ENCODE measurements at places on chromosomes 5 and 9.

- no peak for DNase-seq
Measured at GRCh38 chr5:41508186-41508585, 2.2 kb downstream of the PLCXD3 start.

- peak; percentile 23 for DNase-seq
Measured at GRCh38 chr5:139272471-139273321, 20.8 kb upstream of the MATR3 start.

DNA sequence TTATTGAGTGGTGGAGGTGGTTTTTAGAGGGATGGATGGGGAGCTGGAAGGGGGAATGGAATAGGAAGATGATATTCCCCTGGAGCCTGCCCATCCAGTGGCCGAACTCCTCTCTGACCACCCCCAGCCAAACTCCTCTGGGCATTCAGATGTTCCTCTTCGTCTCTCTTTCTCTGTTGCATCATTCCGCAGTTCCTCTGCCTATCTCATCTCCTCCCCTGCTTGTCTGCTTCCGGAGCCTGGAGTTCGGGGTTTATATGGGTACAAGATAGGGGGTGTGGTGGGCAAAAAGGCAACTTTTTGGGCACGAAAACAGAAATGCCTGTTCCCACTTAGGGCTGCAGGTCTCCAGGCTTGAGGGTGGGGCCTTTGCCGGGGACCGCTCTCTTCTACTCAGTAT is 12.2 kb upstream of the CDK5RAP2 start:
- DNase-seq: no peak

DNA sequence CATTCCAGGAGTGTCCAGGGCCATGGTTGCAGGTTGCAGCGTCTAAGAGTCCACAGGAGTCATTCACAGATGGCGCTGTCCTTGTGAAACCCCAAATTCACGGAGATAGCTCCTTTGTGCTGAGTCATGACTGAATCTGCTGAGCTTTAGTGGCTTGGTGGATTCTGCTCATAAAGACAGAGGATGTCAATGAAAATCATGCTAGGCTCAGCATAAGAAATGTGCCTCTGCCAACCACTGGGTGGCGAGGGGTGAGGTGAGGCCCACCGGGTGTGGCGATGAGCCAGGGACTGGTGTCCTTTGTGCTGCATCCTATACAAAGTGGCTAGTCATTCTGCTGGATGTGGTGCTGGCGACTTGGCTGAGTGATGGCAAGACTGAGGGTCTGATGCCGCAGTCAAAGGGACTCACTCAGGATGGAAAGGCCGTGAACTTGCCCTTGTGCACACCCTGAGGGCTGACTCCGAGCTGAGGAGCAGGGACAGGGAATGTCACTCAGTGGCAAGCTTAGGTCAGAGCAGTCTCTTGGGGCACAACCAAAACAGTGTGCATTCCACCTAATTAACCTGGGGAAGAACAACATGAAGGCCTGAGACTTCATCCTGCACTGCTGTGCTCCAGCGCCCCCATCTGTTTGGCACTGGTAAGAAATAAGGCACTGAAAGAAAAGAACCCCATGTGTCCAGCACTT is 71.5 kb downstream of the DAP start:
- peak; percentile 59 for DNase-seq

DNA sequence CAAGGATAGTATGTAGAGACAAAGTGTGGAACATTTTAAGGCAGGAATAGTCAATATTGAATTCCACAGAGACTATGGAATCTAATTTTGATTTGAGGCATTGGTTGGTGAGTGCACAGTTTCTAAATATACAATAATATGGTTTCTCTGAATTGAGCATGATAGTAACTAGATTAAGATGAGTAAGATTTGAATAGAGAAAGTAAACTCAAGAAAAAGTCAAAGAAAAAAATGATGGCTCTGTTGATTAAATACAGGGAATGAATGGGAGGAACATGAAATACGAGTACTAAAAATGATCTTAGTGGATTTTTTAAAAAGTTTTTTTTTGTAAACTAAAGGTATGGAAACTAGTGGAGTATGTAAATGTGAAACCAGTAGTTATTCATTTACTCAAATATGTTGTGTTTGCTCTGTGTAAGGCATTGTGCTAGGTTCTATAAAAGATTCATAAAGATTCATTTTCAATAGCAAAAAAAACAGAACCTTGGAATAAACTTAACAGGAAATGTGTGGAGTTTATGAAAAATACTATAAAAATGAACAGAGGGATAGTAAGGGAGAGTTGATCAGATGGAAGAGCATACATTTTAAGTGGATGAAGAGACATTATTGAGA is 101.2 kb downstream of the ZCCHC7 start:
- DNase-seq: no peak

GRCh38 chr9:29806937-29807618 is 2233.8 kb upstream of the C9orf72 start:
- DNase-seq: no peak

- peak; percentile 32 for DNase-seq
Measured at GRCh38 chr9:123725389-123725788, 204.5 kb downstream of the DENND1A start.

GRCh38 chr5:171872666-171873065 is 87.0 kb downstream of the SMIM23 start:
- DNase-seq: no peak

DNA sequence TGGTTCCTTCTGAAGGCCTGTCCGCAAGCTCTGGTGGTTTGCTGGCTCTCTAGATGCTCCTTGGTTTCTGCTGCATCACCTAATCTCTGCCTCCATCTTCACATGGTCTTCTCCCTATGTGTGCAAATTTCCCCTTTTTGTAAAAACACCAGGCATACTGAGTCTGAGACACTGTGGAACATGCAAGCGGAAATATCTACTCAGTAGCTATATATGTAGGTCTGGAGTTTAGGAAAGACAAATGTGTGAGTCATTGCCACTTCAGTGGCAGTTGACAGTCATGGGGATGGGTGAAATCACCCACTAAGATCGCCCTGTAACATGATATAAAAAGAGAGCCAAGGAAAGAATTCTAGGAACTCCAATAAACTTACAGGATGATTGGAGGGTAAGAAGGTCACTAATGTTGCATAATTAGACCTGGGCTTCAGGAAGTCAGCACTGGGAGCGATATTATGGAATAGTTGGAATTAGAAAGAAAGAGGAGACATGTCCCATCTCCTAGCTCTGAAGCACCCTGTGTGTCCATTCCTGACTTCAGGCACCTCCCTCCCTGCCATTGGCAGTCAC is 22.7 kb upstream of the UBLCP1 start:
- DNase-seq: peak; percentile 68

- peak; percentile 29 for DNase-seq
Measured at GRCh38 chr9:6109986-6110385, 94.6 kb upstream of the RANBP6 start.

DNA sequence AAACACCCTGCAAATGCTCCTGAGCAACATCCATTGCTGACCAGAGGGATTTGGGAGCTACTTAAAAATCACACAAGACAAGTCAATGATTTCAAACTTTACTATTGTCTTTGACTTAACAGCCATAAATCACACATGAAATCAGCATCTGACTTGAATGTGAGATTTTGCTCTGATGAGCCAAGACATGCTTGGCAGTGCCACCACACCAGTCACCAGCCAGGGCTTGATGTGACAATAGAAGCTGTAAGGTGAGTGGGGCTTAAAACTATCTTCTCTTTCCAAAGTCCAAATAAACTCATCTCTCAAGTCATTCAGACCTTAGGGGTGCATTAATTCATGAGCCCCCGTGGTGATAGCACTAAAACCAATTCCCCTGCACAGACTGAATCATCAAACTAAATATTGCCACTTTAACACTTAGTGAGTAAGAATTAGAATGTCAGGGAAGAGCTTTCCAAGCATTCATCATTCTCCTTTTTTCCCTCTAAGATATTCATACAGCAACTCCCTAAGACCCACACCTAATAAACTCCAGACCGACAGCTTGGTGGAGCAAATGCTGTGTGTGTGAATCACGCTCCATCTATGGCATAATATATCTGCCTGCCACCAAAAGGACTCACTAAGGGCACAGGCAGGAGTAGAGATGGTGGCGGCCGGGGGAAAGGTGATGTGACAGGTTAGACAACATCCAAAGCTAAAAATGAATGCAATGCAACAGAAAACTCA is 119.4 kb downstream of the SPOCK1 start:
- no peak for DNase-seq

GRCh38 chr9:109467936-109468335 is 30.2 kb downstream of the PTPN3 start:
- no peak for DNase-seq

DNA sequence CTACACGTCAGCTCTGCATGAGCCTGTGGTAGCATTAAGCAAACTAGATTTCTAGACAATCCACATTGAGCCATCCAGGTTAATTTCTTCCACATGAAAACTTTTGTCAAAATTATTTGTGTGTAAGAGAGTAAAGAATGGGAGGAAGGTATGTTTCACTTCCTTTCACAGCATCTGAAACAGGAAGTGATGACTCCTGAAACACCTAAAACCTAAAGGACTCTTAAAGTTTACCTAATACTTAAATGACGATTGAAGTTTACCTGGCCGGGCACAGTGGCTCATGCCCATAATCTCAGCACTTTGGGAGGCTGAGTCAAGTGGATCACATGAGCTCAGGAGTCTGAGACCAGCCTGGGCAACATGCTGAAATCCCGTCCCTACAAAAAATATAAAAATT is 223.8 kb downstream of the CEMIP2 start:
- DNase-seq: no peak

DNA sequence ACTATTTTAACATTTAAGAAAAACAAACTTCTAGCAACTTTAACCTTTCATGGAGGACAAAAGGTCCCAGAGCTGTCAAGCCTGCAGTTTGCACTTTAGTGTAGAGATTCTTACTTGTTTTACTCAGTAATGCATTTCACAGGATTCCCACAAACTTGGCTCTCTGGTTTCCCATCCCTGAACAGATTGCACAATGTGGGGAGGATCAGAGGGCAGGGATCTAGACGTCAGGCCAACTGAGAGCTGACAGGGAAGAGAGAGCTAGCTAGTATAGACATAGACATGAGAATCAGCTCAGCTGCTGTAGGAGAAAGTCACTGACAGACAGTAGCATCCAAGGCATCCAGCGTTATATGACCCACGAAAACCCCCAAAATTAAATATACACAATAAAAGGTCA is 20.9 kb upstream of the BNIP1 start:
- DNase-seq: peak; percentile 94

GRCh38 chr9:98913705-98914104 is 30.0 kb upstream of the COL15A1 start:
- DNase-seq: no peak

DNA sequence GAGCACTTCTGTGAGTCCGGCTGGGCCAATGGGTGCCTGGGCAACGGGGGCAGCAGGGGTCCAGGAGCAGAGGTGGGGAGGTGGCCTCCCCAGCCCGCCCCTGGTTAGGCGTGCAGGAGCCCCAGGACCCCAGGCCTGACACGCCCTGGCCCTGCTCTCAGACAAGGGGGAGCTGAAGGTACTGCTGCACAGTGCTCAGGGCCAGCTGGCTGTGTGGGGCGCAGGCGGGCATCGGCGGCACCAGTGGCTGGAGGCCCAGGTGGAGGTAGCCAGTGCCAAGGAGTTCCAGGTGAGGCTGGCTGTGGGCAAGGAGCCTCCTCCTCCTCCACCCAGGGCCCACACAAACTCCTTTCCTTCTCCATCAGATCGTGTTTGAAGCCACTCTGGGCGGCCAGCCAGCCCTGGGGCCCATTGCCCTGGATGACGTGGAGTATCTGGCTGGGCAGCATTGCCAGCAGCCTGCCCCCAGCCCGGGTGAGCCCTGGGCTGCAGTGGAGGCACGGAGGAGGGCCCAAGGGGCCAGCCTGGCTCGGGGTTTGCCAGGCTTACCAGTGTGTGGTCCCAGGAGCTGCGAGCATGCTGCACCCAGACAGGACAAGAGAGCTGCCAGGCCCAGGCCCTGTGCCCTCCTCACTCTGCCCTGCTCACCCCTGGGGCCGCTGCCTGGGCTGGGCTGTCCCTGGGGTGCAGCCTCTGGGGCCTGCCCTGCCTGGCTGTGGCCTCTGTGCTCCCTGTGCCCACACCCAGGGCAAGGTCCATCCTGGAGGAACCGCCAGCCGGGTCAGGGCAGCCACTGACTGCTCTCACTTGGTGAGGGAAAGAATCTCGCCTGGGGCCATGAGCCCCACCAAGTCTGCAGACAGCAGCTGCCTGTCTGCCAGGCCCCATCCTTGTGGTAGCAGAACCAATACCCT is 7.0 kb downstream of the MAMDC4 start:
- no peak for DNase-seq

- peak; percentile 83 for DNase-seq
Measured at GRCh38 chr9:109574061-109574882, 76.2 kb upstream of the PTPN3 start.

- DNase-seq: peak; percentile 63
Measured at GRCh38 chr9:92438900-92439526, 14.7 kb upstream of the OMD start.
